Activated CD8-positive, alpha-beta memory T cell treated with anti-CD3 and anti-CD28 coated beads for 4 hours (primary cell): ENCODE measurements at places on chromosomes 12 and 14.
A peak's percentile ranks its signal among the peaks of the same experiment; 100 is the strongest.

- DNase-seq: no peak
Observed at GRCh38 chr12:86052921-86053320, 178.8 kb downstream of the NTS start.

- DNase-seq: no peak
Observed at GRCh38 chr12:63846238-63846967, 1.9 kb downstream of the SRGAP1 start.

DNA sequence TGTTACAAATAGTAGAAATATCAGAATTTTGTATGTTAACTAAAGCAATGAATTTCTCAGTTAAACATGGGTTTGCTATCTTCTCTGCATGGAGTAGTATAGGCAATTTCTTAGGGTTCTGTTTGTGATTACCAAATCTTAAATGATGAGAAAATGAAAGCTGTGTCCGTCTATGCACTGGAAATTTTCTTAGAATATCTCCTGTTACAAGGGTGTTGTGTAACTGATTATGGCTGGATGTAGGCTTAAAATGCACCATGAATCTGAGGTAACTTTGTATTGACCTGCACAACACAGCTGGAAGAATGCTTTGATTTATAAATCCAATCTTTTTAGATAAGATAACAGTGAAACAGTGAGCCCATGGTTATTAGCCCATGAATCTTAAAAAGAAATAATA is 17.8 kb downstream of the TRIP11 start:
- DNase-seq: no peak

DNA sequence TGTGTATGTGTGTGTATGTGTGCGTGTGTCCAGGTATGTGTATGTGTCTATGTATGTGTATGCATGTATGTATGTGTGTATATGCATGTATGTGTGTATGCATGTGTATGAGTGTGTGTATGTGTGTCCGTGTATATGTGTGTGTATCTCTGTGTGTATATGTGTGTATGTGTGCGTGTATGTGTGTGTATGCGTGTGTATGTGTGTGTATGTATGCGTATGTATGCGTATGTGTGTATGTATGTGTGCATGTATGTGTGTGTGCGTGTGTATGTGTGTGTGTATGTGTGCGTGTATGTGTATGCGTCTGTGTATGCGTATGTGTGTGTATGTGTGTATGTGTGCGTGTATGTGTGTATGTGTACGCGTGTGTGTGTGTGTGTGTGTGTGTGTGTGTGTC is 31.6 kb downstream of the CHST11 start:
- no peak for DNase-seq

DNA sequence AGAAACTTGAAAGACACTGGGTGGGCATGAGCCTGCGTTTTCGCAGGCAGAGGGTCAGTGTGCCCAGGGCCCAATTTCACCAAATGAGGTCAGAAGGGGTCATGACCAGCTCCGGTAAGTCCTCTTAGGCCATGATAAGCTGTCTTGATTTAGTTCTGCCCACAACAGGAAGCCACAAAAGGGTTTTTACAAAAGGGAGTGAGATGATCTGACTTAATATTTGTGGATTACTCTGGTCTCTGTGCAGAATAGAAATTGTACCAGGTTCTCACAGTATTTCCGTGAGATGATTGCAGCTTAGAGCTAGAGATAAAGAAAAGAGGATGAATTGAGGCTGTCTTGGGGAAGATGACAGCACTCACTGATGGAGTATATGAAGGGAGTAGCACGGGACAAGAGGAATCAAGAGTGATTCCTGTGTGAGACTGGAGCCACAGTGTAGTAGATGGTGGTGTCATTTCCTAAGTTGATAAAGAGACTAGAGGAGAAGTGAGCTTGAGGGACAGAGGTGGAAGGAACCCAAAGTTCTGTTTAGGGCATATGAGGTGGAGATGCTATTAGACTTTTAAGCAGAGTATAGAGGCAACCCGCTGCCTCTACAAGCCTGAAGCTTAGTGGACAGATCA is 288.3 kb upstream of the AMIGO2 start:
- no peak for DNase-seq

DNA sequence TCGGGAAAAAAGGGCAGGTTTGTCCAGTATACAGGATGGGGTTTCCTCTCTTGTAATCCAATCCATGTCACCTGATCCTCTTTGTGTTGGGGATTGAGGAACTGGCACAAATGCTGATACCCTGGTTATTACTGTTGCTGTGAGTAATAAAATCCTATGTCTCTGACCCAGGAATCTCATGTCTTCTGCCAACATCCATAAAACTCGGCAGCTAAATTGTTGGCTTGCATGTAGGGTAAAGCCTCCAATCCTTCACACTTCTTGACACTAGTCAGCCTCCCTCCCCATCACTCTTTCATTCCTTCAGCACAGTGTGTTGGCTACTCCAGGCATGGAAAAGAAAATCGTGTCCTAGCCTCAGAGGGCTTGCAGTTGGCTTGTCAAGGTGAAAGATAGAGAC is 9.2 kb upstream of the NOS1 start:
- DNase-seq: no peak

DNA sequence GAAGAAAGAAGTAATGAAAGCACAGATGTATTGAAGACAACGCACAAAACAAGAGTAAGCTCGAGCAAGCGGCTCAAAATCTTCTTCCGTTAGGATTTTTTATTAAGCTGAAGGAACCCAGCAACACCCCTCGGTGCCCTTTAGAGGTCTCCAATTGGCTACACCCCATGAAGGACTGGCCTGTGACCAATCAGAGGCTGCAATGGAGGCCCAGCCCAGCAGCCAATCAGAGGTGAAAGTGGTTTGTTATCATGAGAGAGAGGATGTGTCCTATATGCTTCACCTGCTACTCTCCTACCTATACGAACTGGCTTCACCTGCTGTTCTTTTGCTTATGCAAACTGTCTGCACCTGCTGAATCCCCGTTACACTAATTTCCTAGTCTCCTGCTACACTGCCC is 358.8 kb downstream of the C12orf50 start:
- DNase-seq: no peak

GRCh38 chr14:27387463-27387862 is 789.6 kb upstream of the NOVA1 start:
- DNase-seq: no peak

- DNase-seq: no peak
Observed at GRCh38 chr12:114668151-114668885, 15.7 kb downstream of the TBX3 start.

GRCh38 chr14:71855399-71856036 is 76.7 kb upstream of the RGS6 start:
- peak; percentile 3 for DNase-seq

DNA sequence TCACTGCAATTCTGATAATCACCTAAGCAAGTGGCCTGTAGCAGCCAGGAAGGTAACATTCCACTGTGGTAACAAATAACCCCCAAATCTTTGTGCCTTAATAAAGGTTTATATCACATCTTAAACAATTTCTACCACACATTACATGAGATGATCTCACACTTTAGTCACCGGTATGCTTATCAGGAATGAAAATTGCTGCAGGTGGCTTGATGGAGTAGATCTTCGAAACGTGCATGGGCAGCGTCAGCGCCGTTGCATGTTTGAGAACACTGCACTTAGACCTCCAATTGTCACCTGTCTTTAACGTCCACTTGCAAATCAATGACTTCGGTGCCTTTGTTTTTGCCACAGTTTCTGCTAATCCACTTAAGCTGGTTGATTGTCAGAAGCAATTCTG is 477.4 kb downstream of the VRK1 start:
- no peak for DNase-seq

GRCh38 chr12:2110849-2111566 is 58.2 kb downstream of the CACNA1C start:
- no peak for DNase-seq

- DNase-seq: no peak
Observed at GRCh38 chr12:80352474-80352873, 91.6 kb upstream of the PTPRQ start.

- no peak for DNase-seq
Observed at GRCh38 chr14:79967001-79967400, 244.3 kb downstream of the DIO2 start.

DNA sequence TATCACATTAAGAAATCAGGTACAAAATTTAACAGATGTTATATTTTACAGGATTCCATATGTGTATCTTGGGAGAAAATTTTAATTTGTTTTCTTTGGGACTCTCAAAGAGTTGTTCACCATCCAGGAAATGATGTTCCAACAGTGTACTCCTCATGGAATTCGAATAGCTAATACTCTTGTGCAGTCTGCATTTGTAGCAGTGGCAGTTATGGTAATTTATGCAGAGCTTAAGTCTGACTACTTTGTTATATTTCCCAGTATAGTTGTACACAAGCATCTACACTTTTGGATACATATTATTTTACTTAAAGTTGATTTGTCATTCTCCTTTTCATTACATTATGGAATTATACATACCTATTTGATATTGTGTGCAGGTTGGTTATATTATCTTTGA is 436.7 kb upstream of the FBXO33 start:
- DNase-seq: no peak

DNA sequence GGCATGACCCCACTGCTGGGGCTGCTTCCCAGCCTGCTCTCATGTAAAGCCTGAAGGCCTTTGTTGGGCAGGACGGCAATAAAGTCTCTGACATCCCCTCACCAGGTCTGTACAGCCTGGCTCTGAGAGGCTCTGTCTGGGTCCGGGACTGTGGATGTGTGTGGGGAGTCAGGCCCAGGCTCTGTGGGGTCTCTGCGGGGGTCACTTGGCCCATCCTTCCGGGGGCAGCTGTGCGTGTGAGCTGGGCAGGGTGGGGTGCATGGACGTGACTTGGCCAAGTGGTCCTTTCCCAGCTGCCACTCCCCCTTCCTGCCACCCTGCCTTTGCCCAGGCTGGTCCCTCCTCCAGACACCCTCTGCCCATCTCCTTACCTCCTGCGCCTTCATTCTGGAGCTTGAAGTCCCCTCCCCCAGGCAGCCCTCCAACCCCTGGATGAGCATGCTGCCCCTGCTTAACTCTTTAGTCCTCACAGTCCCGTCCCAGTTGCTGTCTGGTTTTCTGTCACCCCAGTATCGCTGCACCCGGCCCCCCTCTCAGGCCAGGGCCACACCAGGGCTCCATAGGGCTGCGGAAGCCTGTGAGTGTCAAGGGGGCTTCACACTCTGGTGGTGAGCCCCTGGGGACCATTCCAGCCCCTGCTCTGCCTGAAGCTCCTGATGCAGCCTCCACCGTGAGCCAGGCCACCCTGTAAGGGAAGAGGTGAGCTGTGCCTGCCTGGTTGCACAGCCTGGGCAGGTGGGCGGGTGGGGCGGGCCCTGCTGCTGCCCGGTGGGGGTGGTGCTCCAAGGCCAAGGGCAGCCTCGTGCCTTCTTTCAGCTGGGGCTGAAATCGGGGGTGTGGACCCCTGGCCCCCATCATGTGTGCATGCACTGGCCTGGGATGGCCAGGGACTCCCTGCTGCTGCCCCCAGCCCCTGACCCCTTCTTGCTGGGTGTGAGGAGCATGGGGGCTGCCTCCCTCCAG is 25.5 kb upstream of the KIF26A start:
- no peak for DNase-seq

GRCh38 chr12:9674226-9674590 is 4.7 kb downstream of the CLEC2D start:
- no peak for DNase-seq
